ENCODE measurements at places on chromosomes 4 and X.
A peak's percentile ranks its signal among the peaks of the same experiment; 100 is the strongest.

DNA sequence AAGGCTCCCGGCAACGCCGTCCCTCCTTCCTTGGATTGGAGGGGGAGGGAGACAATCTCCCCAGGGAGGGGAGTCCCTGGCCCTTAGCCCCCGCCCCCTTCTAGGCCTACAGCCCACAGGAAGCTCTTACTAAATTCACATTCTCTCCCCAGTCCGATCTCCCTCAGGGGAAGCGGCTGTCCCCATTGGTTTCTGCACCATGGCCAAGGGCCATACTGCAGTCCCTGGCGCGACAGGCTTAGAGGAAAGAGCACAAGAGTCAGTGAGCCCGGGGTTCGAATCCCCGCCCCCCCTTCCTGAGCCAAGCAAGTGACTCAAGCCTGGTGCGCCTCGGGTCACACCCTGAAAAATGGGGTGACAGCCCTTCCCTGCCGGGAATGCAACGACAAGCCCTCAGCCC is 1.1 kb downstream of the ABLIM2 start:
- DNase-seq: no peak

GRCh38 chr4:173124209-173124865 is 44.3 kb upstream of the GALNT7 start:
- DNase-seq: no peak

DNA sequence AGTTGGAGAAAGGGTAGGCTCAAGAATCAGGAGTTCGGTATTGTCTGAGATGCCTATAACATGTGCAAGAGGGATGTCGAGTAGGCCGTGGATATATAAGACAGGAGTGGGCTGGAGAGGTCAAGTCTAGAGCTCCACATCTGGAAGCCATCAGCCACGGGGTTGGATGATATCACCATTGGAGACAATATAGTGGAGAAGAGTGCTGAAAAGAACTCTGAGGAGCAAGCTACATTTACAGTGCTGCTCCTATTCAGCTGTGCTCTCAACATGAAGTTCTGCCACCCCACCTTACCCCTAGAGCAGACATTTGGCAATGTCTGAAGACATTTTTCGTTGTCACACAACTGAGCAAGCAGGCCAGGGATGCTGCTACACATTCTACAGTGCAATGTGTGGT is 20.9 kb upstream of the PLAC1 start:
- no peak for DNase-seq

GRCh38 chr4:71713611-71714203 is 70.2 kb downstream of the GC start:
- no peak for DNase-seq

GRCh38 chrX:13897566-13897965 is 80.7 kb upstream of the GPM6B start:
- no peak for DNase-seq

GRCh38 chr4:181677201-181677600 is 566.0 kb upstream of the TENM3 start:
- no peak for DNase-seq

GRCh38 chr4:6513678-6514077 is 41.3 kb upstream of the PPP2R2C start:
- no peak for DNase-seq

GRCh38 chrX:134287346-134287745 is 50.4 kb downstream of the CCDC160 start:
- DNase-seq: no peak

DNA sequence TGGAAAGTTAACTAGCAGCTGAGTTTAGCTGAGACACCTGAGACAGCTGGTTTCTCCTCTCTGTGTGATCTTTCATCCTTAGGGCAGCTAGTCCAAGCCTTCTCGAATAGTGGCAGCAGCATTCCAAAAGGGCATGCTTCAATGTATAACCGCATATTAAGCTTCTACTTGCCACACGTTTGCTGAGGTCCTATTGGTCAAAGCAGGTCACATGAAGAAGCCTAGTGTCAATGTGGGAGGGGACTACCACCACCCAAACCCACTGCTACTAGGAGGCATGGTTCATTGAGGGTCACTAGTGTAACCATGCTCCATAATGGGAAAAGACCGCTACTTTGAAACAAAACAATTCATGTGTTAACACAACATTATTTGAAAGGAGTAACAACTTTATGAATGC is 314.9 kb upstream of the SMIM31 start:
- no peak for DNase-seq

GRCh38 chr4:39626261-39626660 is 12.4 kb downstream of the SMIM14 start:
- no peak for DNase-seq

DNA sequence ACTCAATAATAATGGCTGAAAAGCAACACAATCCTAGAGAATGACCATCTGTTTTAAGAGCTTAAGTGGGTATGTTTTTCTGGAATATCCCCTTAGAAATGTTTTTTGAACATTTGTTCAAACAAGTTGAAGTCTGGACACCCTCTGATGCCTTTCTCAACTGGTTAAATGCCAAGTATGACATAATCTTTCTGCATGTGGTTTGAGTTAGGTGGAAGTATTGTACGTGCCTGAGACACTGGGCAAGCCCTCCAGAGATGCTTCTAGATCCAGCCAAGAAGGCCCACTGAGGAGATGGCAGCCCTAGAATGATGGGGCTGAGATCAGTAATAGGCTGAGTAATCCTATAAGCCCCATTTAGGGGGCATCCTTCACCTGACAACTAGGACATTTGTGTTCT is 493.1 kb downstream of the MAGEE1 start:
- DNase-seq: no peak

DNA sequence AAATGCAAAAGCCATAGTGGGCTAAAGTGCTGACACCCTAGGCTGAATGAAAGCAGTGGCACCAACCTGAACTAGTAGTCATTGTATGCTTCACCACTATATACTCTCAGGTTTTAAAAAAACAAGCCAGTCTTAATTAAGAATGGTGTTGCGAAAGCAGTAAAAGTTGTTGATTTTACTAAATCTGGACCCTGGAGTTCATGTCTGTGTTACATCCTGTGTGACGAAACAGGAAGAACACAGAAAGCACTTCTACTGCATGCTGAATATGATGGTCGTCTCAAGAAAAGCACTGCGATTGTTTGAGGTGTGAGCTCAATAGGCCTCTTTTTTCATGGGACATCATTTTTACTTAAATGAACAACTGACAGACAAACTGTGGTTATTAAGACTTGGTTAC is 24.2 kb upstream of the GDPD2 start:
- no peak for DNase-seq

DNA sequence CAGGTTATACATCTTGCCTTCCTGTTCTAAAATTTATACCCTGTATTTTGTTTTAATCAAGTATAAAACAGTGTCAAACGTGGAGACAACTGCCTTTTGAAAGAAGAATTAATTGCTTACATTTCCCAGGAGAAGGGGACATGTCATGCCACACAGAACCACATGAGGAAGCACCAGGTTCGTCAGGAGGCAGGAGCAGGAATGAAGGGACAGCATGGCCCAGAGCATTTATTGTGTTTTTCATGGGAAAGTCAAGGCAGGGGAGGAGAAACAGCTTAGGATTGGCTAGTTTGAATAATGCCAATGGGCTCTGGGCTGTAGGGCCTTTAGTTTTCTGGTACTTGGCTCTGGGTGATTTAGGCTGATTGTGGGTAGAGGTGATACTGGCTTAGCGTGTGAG is 203.7 kb downstream of the CFAP299 start:
- DNase-seq: no peak

GRCh38 chr4:40972722-40973121 is 223.0 kb downstream of the NSUN7 start:
- DNase-seq: no peak

DNA sequence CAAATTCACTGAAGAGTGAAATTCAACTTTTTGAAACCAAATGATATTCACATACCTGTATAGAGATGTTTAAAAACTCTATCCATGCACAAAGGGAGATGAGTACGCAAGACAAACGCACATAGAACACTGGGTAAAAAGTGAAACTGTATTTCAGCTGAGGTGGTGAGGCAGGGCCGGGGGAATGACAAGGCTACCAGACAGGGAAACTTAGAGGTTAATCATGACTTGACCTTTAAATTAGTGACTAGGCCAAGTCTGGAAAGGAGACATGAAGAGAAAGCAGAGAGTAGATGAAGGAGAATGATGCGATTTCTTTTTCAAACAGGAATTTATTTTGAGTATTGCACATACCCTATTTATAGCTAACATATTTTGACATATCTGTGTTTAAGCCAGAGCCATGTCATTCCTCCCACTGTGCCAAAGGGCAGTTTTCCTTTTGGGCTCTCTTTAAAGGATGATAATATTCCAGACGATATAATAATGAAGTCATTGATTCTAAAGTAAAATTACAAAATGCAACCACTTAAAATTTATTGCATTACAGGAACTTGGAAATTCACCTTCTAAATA is 49.4 kb downstream of the ARHGEF6 start:
- no peak for DNase-seq

DNA sequence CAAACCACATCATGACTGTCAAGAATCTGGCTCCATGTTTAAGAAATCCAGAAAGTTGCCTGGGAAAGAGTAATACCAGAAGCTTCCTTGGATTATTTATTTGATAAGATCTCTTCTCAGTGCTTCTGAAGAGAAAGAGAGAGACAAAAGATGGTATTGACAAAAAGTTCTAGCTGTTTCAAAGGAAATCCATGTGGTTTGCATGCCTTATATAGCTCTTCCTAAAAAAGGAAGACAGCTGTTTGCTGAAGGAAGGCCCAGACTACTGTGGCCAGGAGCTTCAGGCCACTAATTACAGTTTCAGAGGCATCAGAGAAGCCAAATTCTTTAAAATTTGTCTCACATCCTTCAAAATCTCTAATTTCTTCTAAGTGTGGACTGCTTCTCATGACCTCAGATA is 565.2 kb upstream of the SLIT2 start:
- no peak for DNase-seq

- DNase-seq: no peak
Observed at GRCh38 chr4:156241896-156242295, 288.2 kb upstream of the CTSO start.

GRCh38 chrX:48927736-48928382 is 9.0 kb upstream of the PIM2 start:
- DNase-seq: no peak

GRCh38 chr4:127618427-127618826 is 14.3 kb upstream of the INTU start:
- no peak for DNase-seq

GRCh38 chr4:153560908-153561307 is 94.7 kb downstream of the TMEM131L start:
- no peak for DNase-seq

DNA sequence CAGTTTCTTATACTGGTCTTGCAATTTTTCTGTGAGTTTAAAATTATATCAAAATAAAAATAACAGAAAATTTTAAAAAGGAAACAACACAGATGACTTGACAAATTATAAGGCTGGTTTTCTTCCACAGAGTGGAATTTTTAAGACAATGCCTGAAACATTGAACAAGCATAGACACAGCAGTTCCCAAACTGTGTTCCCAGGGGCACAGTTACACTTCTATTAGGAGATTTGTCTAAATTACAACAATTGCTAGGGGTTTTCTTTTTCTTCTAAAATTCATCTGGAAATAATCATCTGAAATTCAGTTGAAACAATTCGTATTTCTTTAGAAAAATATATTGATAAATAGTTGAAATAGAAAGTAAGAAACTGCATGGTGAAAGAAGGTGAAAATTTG is 26.2 kb downstream of the PDE5A start:
- no peak for DNase-seq

- DNase-seq: no peak
Observed at GRCh38 chr4:60945641-60946040, 254.5 kb upstream of the ADGRL3 start.

DNA sequence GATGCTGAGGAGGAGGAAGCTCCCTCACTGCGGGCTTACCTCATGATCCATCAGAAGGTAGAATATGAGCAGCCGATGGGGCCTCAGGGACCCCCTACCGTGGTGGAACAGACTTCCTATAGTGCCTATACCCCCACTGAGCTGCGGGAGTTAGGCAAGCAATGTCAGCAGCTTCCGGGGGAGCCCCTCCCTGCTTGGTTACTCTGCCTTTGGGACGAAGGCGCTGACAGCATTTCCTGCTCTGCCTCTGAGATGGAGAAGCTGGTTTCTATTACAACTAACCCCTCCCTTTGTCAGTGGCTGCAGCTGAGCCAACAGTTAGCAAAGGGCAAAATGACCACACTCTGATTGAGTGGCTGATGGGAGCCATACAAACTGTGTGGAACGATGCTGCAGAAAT is 430.7 kb downstream of the IDS start:
- no peak for DNase-seq

- no peak for DNase-seq
Observed at GRCh38 chrX:69362856-69363255, 141.3 kb upstream of the NALF2 start.

DNA sequence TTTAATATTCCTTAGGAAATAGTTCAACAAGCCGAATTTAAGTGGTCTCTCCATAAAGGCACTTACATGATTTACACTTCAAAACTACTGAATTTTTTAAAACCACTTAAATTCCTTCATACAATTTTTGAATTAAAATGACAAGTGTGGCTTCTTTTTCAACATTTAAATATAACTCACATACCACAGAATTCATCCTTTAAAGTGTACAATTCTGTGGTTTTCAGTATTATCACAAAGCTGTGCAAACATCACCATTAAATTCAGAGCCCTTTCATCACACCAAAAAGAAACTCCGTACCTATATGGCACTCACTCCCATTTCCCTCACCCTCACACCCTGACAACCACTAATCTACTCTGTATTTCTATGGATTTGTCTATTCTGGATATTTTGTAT is 200.9 kb upstream of the MAB21L2 start:
- DNase-seq: no peak

GRCh38 chr4:71866212-71866885 is 82.5 kb upstream of the GC start:
- DNase-seq: no peak

GRCh38 chrX:105150557-105150956 is 69.9 kb downstream of the TEX13A start:
- no peak for DNase-seq

DNA sequence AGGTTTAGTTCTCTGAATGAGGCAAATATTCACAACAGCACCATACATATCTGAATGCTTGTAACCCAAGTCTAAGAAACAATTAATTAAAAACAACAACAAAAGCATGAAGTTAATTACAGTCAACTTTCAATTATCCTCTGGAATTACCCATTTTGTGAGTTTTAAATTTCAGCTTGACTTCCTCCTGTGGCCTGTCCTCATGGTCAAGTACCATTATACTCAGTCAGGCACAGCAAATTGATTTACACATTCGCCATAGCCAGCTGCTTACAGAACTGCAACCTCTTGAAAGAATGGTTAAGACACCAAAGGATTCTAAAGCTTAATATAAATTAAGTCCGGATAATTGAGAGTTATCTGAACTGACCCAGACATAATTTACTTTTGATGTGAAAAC is 306.5 kb downstream of the CAMK2D start:
- DNase-seq: no peak

DNA sequence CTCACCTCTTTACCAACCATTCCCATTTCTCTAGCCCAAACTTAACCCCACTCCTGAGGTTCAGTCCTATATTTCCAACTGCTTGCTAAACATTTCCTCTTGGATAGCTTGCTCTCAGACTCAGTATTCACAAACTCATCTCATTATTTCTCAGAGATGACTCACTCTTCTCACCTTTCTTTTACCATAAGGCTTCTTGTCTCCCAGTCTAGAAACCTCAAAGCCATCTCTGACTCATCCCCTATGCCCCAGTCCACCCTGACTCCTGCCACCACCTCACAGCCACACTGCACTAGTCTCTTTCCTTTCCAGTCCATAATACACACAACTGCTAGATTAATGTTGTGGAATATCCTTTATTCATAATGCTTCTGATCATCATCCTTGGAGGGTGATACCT is 4.8 kb downstream of the FRMPD3 start:
- DNase-seq: peak; percentile 37

GRCh38 chr4:67480810-67481209 is 64.5 kb downstream of the CENPC start:
- no peak for DNase-seq
